Activated naive CD8-positive, alpha-beta T cell treated with anti-CD3 and anti-CD28 coated beads, Interleukin-2, amount 50 U/mL, for 16 hours (primary cell): ENCODE measurements at places on chromosomes 5 and 9.

DNA sequence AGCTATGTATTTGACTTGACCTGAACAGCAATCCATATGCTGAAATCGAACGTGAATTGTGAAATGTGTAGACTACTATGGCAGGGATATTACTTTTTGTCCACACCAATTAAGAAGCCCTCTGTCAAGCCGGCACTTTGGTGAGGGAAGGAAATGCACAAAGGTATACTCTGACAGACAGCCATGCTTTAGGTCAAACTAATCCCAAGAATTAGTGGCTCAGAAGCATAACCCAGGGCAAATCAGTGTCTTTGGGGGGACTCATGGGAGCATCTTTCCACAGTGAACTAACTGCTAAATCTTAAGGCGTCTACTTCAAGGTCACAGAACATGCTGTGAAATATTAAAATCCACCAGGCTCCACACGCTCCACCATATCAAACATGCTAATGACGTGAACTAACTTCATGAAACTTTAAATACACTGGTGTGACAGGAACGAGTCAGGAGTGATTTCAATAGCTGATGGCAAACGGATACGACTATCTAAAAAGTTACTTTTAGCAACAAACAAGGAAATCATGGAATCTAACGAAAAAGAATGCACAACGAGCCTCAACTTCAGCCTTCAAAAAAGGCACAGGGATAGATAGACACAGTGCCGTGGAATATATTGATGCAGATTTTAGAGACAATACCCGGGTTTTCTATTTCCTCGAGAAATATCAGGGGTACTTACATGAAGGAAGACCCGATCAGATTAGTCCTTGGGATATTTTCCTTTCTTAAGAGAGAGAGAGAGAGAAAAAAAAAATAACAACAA lies 527 bp downstream of the MEF2C start:
- no peak for DNase-seq

DNA sequence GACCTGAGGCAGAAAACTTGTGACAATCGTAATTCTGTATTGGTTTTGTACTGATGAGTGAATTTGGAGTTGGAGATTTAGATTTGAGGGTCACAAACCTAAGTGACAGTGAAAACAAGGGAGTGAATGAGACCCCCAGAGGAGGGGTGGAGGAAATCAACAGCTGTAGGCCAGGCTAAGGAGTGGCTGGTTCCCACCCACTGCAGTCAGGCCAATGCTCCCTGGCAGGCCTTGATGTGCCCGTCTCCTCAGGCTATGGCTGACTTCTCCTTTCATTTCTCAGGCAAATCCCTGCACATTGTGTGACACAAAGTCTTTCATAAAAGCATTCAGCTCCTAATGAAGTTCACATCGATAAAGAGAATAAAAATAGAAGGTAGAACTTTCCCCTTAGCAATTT lies 557.6 kb downstream of the CETN3 start:
- no peak for DNase-seq

DNA sequence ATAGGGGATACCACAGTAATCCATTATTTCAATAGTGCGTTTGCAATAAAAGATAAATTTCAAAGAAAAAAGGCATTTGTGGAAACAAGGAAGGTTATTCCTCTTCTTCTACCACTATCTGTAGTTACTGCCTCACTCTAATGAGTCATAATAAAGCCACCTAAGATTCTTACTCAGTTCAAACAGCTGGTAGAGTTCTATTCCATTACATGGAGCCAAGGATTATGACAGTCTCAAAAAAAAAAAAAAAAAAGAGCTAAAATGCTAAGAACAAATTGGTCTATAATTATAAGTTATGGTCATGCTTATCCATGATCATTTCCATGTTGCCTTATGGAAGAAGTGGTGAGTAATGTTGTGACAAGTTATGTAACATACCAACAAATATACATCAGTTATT lies 46.3 kb downstream of the DENND1A start:
- DNase-seq = no peak

DNA sequence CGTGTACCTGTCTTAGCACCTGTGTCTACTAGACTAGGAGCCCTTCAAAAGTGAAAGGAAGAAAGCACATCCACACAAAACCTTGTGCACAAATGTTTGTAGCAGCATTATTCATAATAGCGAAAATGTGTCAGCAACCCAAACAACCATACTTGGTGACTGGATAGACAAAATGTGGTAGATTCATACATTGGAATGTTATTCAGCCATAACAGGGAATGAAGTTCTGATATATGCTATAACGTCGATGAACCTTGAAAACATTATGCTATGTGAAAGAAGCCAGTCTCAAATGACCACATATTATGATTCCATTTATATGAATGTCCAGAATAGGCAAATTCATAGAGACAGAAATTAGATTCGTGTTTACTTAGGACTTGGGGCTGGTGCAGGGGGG lies 57.8 kb upstream of the LARP1 start:
- DNase-seq = no peak

GRCh38 chr9:98085944-98086343 lies 29.4 kb downstream of the NANS start:
- no peak for DNase-seq

GRCh38 chr5:19885040-19885824 lies 102.8 kb downstream of the CDH18 start:
- no peak for DNase-seq

DNA sequence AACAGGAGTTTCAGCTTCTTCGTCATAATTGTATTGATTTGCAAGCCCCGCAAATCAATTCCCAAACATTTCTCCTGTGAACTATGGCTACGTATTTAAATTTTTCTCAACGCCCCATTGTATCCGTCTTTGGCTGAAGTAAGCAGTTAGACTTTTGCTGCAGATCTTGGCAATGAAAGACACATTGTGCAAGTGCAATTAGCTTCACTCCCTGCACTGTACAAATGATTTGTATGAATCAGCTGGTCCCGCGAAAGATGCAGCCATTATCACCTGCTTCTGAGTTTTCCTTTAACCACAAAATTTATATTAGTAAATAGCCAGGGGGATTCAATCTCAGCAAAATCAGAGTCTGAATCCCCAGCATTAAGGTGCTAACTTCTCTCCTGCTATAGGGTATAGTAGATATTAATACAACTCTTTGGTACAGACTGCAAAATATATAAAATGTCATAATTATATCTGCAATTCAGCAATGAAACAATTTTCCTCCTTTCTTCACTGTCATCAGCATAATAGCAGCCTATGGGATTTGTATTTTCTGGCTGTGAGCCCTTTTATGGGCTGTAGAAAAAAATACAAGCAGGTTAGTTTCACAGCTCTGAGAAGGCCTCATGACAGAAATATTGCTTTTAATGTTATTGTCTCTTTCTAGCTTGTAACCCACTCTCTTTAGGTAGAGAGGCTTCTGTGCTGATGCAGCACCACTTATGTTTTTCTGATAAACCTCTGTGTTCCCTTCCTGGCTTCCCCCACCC lies 68.4 kb upstream of the SMARCA2 start:
- no peak for DNase-seq

DNA sequence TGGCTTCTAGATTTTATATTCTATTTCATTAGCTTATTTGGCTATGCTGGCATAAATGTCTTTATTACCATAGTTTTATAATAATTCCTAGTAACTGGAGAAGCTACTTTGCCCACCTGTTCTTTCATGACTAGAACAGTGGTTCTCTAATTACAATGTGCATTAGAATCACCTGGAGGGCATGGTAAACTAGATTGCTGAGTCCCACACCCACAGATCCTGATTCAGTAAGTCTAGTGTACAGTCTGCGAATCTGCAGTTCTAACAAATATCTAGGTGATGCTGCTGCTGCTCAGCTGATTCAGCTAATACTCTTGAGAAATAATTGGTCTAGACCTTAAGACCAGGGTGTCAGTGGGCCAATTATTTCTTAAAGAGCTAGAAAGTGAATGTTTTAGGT lies 35.5 kb downstream of the RNF38 start:
- DNase-seq = no peak

DNA sequence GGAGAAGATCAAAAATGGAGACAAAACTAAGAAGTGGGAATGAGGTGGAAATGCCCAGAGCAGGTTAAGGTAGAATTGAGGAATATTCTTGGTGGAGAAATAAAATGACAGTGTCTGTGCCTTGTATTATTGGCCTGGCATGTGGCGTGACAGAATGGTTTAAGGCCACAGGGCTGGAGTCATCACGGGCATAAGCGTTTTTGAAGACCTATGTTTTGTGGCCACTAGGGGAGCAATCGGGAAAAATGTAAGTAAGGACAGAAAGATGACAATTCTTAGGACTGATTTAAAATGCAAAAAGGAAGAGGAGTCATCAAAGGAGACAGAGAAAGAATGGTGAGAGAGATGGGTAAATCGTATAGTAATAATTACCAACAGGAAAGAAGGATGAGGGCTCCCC lies 72.2 kb upstream of the EPB41L4A start:
- no peak for DNase-seq

- DNase-seq = no peak
These were observed 225.7 kb downstream of the TLR4 start for GRCh38 chr9:117929868-117930267.

DNA sequence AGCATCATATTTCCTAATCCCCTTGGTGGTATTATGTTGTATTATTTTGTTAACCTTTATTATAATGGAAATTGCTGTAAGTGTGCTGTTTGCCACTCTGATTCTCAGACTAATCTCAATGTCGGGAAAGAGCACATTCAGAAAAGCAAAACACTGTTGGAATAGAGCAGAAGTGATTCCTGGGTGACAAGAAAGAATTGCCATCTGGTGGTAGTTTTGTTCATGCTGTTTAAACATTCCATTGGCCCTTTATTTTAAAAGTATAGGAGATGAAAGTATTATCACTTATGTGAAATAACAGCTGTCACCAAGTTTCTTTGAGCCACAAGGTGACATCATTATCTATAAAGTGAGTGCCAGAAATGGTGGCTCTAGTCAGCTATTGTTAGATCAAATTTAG lies 301.3 kb upstream of the SGCD start:
- DNase-seq = no peak

DNA sequence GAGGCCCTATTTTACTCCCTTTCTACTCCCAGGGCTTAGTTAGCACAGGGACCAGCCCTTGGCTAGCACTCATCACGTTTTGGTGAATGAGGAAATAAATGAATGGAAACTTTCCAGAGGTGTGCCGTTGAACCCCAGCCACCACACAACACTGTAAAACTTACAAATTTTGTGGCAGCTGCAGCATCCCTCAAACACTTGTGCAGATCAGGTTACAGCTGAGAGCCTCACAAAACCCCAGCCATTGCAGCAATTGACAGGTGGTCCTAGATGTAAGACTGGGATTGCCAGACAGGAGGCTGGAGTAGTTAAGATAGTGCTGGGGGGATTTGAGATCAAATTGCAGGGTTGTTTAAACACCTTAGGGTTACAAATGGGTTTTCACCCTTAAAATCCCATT lies 482.2 kb upstream of the KIF2A start:
- no peak for DNase-seq

DNA sequence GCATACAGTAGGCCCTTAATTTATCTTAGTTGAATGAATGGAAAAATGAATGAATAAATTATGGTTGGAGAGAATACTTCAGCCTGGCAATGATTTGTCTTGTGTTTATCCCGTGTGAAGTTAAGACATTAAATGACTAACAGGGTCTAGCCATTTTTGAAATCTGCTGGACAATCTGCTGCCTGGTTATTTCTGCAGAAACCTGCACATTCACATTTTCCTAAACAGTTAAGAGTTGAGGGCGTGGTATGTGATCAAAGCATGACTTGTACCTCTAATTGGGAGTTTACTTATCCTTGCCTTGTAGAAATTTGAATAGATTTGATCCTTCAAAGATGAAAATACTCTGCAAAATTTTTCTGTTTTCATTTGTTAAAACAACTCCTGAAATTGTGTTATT lies 34.6 kb upstream of the NDFIP1 start:
- no peak for DNase-seq

DNA sequence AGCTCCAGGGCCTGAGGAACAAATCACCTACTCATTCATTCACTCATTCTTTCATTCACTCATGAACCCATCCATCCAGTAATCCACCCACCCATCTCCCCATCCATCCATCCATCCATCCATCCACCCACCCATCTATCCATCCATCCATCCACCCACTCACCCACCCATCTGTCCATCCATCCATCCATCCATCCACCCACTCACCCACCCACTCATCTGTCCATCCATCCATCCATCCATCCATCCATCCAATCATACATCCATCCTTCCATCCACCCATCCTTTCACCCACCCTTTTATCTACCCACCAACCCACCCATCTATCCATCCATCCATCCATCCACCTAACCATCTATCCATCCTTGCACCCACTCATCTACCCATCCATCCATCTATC lies 35.5 kb upstream of the SLC6A19 start:
- no peak for DNase-seq

DNA sequence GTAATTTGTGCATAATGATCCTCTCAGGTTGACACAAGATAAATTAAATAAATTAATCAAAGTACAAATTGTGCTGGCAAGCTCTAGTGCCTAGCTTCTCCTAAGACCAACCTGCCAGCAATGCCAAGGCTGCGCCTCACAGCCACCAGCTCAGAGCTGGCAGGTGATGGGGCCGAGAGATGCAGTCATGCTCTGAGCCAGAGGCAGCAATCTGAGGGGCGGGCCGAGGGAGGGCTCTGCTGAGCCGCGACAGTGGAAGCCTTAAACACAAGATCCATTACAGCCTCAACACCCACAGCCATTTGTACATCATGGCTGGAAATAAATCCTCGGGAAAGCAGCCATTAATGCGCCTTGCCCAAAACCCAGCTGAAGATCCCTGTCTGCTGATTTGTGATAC lies 20.3 kb downstream of the MED27 start:
- no peak for DNase-seq

DNA sequence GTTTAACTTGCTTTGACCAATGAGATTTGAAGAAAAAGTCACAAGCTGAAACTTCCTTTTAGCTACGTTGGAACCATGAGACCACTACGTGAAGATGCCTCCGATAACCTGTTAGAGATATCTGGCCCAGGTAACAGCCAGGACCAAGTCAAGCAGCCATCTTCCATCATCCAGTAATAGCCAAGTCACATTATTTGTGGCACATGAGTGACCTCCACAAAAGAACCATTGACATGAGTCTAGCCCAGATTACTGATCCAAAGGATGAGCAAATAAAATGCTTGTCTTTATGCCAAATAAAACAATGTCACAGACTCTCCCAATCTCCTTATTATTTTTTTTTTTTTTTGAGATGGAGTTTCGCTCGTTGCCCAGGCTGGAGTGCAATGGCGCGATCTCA lies 1.6 kb downstream of the DEPDC1B start:
- DNase-seq = no peak
